ENCODE measurements at places on chromosomes 4 and X. TPM values are rescaled to one million over a fixed set of nuclear protein-coding genes. Genes with fewer than 3 reads are reported as not detected.

Gene CACNA1F
- total RNA-seq = 6.7 TPM

- no peaks in the 10 kb centered on the region for H3K36me3 ChIP-seq
- no peak overlapping the region for H3K4me3 ChIP-seq
- no peaks in the 10 kb centered on the region for H3K27me3 ChIP-seq
- H3K4me1 ChIP-seq = no peaks in the 10 kb centered on the region
- DNase-seq = no peak
These were observed 157.7 kb downstream of the PAPSS1 start for GRCh38 chr4:107562316-107562715.

DNA sequence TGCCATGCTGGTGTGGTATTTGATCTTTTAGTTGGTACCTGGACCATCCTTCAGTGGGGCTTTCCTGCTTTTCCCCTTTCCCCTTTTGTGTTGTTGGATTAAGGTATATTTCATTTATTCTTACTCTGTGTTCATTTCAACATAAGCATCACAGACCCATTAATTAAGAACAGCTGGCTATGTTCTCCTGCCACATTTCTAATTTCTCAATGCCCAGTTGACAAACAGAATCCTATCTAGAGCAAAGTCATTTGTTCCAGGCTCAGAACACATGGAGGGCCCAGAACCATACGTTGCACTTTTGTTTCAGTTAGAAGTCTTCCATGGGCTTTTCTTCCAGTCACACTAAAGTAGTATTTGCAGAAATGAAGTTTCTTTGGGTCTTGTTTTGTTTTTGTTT is 46.1 kb upstream of the EOLA2 start:
- no peak overlapping the region for H3K4me3 ChIP-seq
- no peaks in the 10 kb centered on the region for H3K4me1 ChIP-seq
- no peak for DNase-seq
- H3K36me3 ChIP-seq = no peaks in the 10 kb centered on the region

- no peak for DNase-seq
- H3K27ac ChIP-seq = no peak overlapping the region
- no peak overlapping the region for H3K4me3 ChIP-seq
- no peaks in the 10 kb centered on the region for H3K27me3 ChIP-seq
- no peaks in the 10 kb centered on the region for H3K36me3 ChIP-seq
These were observed 37.9 kb upstream of the SLC4A4 start for GRCh38 chr4:71300964-71301363.

DNA sequence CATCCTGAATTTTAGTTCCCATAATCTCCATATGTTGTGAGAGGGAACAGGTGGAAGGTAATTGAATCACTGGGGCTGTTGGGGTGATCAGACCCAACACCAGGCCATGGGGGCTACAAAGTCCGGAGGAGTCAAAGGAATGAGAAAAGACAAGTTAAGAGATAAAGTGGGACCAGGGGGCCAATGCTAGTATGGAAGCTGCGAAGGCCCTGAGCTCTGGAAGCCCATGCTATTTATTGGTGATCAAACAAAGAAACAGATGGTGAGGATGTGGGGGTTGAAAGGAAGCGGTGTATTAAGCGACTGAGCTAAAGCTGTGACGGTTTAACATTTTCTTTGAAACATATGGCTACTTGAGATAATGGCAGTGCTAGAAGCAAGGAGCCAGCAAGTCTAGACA is 132.8 kb downstream of the PDGFC start:
- H3K27ac ChIP-seq = no peak overlapping the region
- H3K27me3 ChIP-seq = no peaks in the 10 kb centered on the region
- no peak for DNase-seq

- H3K4me1 ChIP-seq = no peaks in the 10 kb centered on the region
- no peak overlapping the region for H3K27ac ChIP-seq
- DNase-seq = no peak
These were observed 30.7 kb downstream of the TSPAN5 start for GRCh38 chr4:98627531-98628257.
